Fibroblast of skin of left quadriceps (primary cell): ENCODE measurements at places on chromosomes 4 and X.
A peak's percentile ranks its signal among the peaks of the same experiment; 100 is the strongest.

DNA sequence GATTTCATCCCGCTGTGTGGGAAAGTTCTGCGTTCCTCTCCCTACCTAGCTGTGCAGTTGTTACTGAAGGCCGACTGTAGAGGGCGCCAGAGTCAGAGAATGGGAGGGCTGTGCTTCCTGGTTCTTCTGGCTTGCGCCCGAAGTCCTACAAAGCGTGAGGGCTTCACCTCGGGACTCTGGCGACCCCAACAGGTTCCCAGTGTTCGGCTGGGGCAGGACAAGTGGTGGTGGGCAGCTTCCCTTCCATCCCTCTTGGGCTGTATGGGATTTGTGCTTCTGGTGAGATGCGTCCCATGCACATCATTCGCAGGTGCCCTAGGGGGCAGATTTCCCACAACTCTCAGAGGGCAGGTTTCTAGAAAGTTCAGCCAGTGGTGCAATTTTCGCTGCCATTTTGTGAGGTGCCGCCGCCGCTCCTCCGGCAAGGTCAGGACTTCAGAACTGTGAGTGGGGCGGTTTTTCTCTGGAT, 27.3 kb downstream of the CT45A1 start:
- no peak for DNase-seq

- DNase-seq, result peak; percentile 25
Measured at GRCh38 chr4:113888006-113888405, 91.4 kb downstream of the ARSJ start.

- no peak for DNase-seq
Measured at GRCh38 chr4:175884048-175884447, 72.0 kb upstream of the GPM6A start.

- no peak for DNase-seq
Measured at GRCh38 chr4:148737061-148737770, 295.0 kb upstream of the NR3C2 start.

DNA sequence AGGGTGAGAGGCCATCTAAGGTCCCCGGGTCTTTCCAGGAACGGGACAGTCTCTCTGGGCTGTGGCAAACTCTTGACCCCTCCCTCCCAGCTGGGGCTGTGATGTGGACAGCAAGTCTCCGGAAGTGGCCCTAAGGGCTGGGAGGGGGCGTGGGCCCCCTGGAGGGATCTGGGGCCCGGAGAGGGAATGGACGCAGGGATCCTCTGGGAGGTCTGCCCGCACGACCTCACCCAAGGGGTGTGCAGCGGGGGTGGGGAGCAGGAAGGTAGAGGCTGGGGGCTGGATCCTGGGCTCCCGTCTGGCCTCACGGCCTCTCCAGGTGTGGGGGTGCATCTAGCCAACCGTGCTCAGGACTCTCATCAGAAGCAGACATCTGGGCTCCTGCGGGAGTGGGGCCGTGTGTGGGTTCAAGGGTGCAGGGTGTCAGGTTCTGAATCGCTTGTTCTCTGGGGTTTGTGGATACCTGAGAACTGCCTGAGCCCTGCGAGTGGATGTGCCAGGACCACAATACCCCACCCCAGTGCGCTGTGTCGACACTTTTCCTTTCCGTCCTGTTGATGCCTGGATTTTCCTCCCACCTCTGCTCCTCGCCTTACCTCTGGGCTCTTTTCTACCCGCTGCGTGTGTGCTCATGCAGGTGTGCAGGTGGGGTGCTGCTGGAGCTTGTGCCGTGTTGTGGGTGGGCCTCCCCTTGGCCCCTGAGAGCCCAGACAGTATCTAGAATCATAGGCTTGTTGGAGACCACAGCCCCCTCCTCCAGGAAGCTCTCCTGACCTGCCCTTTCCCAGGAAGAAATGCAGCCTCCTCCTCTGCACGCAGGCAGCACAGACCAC, 915 bp downstream of the CPZ start:
- DNase-seq, result no peak

- no peak for DNase-seq
Measured at GRCh38 chr4:152633118-152633517, 46.7 kb downstream of the TMEM154 start.

GRCh38 chr4:6110681-6111353, 89.5 kb downstream of the JAKMIP1 start:
- DNase-seq, result no peak

- no peak for DNase-seq
Measured at GRCh38 chr4:54942721-54943120, 182.7 kb downstream of the KDR start.

DNA sequence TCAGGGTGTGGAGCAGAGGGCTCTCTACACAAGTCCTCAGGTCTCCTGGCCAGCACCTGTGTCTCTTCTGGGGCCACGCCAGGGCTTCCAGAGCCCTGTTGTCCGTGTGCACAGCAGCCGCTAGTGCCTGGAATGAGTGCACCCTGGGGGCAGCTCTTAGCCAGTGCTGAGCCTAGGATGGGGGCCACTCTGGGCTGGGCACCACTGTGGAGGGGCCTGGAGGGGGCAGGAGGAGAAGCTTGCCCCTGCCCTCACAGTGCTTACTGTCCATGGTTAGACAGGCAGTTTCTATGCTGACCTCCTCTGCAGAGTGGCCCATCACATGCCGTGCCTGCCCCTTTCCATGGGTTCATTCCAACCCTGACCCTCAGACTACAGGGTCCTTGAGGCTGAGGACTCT, 42.7 kb upstream of the GRPEL1 start:
- DNase-seq, result no peak

DNA sequence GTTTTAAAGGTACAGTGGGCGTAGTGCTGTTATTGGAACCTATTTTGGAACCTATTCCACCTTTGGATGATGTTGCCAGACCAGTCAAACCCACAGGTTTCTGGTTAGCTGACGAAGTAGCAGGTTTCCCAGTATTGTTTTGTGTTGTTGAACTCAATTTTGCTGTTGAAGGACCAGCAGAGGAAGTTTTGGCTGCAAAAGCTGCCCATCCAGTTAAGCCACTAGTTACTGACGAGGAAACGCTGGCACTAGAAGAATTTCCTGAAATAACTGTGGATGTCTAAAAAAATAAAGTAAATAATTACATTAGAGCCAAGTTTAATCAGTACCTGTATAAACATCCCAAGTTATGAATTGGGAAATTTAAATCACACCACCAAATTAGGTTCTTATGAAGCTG, 25.5 kb downstream of the INTS12 start:
- no peak for DNase-seq

GRCh38 chr4:153153339-153153871, 50.8 kb upstream of the TRIM2 start:
- DNase-seq, result no peak

- DNase-seq, result no peak
Measured at GRCh38 chrX:48025561-48025960, 18.8 kb downstream of the SPACA5 start.

- no peak for DNase-seq
Measured at GRCh38 chrX:11791090-11791489, 33.1 kb downstream of the MSL3 start.
